ENCODE measurements at places on chromosomes 7 and 10. TPM values are rescaled to one million over a fixed set of nuclear protein-coding genes. Genes with fewer than 3 reads are reported as not detected.
A peak's percentile ranks its signal among the peaks of the same experiment; 100 is the strongest.

Gene NDUFA5
- polyA plus RNA-seq = 155 TPM

Gene PNLIPRP3
- polyA plus RNA-seq = not detected

- DNase-seq = peak; percentile 17
- H3K4me3 ChIP-seq = peak overlapping the region; percentile 75
- peaks cover 13% of the 10 kb centered on the region for H3K36me3 ChIP-seq
- H3K27me3 ChIP-seq = no peaks in the 10 kb centered on the region
Observed at GRCh38 chr7:2354939-2355704, 495 bp downstream of the EIF3B start.

- DNase-seq = no peak
- no peak overlapping the region for H3K4me3 ChIP-seq
- H3K27ac ChIP-seq = no peak overlapping the region
- no peaks in the 10 kb centered on the region for H3K27me3 ChIP-seq
- H3K36me3 ChIP-seq = no peaks in the 10 kb centered on the region
Observed at GRCh38 chr7:130476297-130477150, 15.4 kb upstream of the MEST start.

DNA sequence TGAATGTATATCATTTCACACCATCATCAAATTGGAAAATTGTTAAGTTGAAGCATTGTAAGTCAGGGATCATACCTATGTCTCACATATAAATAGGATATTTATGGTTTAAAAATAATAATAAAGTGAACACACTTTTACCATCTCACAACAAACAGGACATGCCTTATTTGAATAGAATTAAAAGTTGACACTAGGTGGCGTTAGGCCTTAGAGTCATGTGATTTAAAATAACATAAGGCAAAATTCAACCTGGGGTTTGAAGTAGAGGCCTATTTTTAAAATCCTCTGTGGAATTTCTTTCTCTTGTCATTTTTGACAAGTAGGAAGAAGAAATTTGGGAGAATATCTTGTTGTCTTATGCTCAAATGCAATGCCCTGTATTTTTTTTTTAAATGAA is 184.7 kb upstream of the PCDH15 start:
- no peaks in the 10 kb centered on the region for H3K36me3 ChIP-seq
- no peak overlapping the region for H3K4me3 ChIP-seq
- DNase-seq = no peak

DNA sequence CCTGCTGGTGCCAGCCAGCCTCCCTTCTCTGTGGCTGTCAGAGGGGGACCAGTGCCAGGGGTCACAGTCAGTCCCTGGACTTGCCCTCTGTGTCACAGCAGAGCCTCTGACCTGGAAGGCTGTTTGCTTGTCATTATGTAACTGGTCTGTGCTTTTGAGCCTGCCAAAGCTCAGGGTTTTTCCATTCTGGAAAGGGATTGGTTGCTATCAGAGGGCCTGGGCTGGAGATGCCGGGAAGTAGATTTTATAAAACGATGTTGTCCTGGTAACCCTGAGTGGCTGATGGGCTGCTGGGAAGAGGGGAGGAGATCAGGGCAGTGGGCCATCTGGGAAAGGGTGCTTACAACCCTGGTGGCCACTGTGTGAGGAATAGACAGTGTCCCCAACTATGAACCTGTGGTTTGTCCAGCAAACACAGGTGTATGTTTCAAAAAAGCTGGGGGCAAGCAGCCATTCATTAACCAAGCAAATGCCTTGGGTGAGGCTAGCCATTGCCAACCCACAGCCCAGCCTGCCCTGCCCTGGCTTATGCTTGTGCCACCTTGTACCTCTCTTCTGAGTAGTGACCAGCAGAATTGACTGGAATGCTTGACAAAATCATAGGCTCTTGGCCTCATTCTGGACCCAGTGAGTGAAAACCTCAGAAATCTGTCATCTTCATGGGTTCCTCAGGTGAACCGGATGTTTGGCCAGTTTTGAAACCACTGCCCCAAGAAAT is 21.6 kb downstream of the SFTPD start:
- H3K4me3 ChIP-seq = no peak overlapping the region
- no peak overlapping the region for H3K27ac ChIP-seq
- H3K4me1 ChIP-seq = no peaks in the 10 kb centered on the region
- peaks cover 31% of the 10 kb centered on the region for H3K27me3 ChIP-seq

Gene FAM25G
- polyA plus RNA-seq = not detected

DNA sequence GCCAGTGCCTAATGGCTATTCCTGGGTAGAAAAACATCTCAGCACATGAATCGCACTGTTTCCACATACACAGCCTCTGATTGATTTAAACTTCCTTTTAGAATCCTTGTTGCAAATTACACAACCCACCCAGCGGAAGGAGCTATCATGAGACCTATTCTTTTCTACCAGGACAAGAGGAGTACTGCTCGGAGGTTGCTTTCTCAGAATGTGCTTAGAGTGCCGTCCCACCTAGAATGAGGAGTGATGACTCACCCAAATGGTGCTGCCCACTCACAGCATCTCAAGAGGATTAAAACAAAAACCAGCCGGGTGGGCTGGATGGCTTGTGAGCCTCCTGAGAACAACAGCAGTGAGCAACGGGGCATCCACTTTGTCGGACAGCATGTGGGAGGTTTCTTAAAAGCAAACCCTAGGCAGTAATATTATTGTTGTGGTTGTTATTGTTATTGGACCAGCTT is 128.9 kb downstream of the DGKI start:
- no peak overlapping the region for H3K4me3 ChIP-seq
- no peak for DNase-seq
- H3K27me3 ChIP-seq = no peaks in the 10 kb centered on the region
- H3K36me3 ChIP-seq = no peaks in the 10 kb centered on the region

DNA sequence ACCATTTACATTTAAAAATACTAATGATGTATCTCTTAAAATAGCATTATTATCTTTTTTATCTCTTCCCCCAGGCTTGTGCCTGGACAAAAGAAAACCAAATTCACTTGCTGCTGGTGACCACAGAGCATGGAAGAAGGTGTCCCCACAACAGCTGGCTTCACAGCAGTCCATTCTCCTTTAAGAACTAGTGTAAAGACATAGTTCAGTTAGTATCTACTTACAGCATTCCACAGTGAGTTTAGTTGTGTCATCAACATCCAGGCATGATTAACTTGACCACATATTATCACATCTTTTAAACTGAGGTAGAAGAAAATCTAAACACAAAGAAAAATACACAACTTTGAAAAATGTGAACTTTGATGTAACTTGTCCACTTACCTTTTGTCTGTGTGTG is 55.0 kb downstream of the LRRC17 start:
- no peaks in the 10 kb centered on the region for H3K27me3 ChIP-seq
- no peak overlapping the region for H3K27ac ChIP-seq
- H3K4me1 ChIP-seq = no peaks in the 10 kb centered on the region
- no peak overlapping the region for H3K4me3 ChIP-seq
- no peak for DNase-seq

Gene ATG9B
- polyA plus RNA-seq = 1.8 TPM

GRCh38 chr10:119413093-119413453 is 129.4 kb downstream of the RGS10 start:
- H3K36me3 ChIP-seq = peaks cover 2% of the 10 kb centered on the region
- no peak for DNase-seq
- H3K4me1 ChIP-seq = peaks cover 29% of the 10 kb centered on the region
- H3K4me3 ChIP-seq = no peak overlapping the region
- H3K27me3 ChIP-seq = no peaks in the 10 kb centered on the region
- peak overlapping the region; percentile 42 for H3K27ac ChIP-seq

DNA sequence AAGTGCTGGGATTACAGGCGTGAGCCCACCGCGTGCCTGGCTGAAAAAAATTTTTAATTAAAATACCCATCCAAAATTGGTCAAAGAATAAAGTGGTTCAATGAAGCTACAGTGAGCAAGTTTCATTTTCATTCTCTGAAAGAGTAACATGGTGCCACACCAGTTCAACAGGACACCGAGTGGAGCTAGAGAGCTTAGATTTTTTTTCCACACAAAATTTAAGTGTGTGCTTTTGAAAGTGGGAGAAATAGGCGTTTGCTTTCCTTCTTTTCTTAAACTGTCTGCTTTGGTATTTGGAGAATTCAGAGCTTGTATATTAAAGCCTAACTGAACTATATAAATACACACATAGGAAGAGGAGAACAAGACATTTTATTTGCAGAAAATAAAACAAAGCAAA is 43.4 kb downstream of the BPGM start:
- peak; percentile 23 for DNase-seq
- peaks cover 4% of the 10 kb centered on the region for H3K4me1 ChIP-seq
- no peaks in the 10 kb centered on the region for H3K36me3 ChIP-seq
- H3K27me3 ChIP-seq = no peaks in the 10 kb centered on the region
- no peak overlapping the region for H3K4me3 ChIP-seq

GRCh38 chr10:122864901-122865300 is 14.5 kb downstream of the FAM24B start:
- no peaks in the 10 kb centered on the region for H3K27me3 ChIP-seq
- H3K36me3 ChIP-seq = no peaks in the 10 kb centered on the region
- H3K4me3 ChIP-seq = no peak overlapping the region
- H3K4me1 ChIP-seq = no peaks in the 10 kb centered on the region

DNA sequence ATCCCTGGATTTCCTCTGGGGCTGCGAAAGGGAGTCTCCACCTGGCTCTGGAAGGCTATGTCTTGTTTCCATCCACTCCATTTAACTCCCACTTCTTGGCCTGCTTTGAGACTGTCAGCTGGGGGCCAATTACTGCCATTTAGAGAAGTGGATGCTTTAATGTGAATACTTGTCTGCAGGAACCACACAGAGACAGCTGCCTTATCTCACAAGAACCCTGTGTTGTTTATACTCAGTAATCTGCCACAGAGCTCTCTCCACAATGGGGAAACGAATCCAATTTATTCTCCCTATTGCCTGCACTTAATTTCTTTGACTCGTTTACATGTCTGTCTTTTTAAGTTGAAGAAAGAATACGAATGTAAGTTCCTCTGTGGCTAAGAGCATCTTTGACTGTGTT is 787.0 kb upstream of the C7orf33 start:
- no peak for DNase-seq
- no peak overlapping the region for H3K27ac ChIP-seq
- H3K4me1 ChIP-seq = no peaks in the 10 kb centered on the region
- H3K4me3 ChIP-seq = no peak overlapping the region
- no peaks in the 10 kb centered on the region for H3K27me3 ChIP-seq

Gene ASZ1
- polyA plus RNA-seq = not detected

DNA sequence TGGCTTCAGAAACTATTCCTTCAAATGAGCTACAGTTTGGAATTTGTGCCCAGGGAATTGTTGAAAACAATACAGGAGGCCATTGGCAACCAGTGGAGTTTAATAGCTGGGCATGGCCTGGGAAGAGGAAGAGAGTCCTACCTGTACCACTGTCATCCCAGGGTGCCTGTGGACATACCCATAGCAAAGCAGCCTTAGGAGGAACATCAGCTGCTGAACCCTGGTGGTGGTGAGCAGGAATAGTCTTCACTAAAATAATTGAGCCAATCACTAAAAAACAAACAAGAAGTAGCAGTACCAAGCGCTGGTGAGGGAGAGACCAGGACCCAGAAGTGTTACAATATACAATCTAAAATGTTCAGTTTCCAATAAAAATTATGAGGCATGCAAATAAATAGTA is 14.5 kb downstream of the IGFBP1 start:
- H3K36me3 ChIP-seq = no peaks in the 10 kb centered on the region
- H3K27me3 ChIP-seq = peaks cover 2% of the 10 kb centered on the region
- no peak overlapping the region for H3K4me3 ChIP-seq
- H3K4me1 ChIP-seq = no peaks in the 10 kb centered on the region

Gene CTNNA3
- 2.3 TPM for polyA plus RNA-seq

DNA sequence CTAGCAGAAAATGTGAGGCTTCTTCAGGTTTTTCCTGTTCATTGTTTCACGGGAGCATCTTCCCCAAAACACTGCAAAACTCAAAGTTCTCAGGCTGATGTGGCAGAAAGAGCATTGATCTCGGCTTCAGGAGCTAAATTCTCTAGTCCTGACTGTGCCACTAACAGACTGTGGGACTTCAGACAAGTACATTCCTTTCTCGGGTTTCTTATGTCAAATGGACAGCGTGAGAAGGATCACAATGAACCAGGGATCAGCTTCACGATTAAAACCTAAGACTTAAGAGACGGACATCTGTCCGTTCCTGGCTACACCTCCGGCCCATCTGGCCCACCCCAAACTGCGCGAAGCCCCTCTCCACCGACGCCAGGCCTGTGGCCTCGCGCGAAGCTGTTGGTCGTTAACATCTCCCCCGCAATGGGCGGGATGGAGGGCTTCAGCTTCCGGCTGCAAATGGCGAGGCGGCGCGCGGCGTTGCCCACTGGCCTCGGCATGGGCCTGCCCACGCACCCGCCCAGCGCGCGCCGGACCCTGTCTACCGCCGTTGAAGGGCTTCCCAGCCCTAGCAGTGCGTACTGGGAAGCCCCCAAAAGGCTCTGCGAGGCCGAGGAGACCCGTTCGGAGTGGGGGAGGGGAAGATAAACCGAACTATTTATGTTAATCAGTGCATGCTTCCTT is 549 bp upstream of the DDX50 start:
- peak overlapping the region; percentile 96 for H3K27ac ChIP-seq
- H3K27me3 ChIP-seq = no peaks in the 10 kb centered on the region
- peaks cover 7% of the 10 kb centered on the region for H3K4me1 ChIP-seq
- peak overlapping the region; percentile 99 for H3K4me3 ChIP-seq
- DNase-seq = no peak

DNA sequence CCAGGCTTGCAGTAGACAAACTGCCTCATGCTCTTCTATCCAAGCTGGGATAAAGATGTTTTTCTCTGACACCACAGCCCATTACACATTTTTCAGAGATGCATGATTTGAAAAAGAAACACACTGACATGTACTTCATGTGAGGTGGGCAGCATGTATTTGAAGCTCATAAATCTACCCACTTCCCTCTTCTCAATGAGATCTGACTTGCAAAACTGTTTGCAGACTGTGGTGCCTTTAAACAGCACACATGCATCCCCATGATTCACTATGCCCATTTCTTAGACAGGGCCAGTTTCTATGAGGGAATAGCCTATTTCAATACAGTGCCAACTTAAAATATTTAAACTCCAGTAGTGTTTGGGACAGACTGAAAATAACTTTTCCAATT is 109.8 kb downstream of the GLI3 start:
- no peaks in the 10 kb centered on the region for H3K36me3 ChIP-seq
- no peaks in the 10 kb centered on the region for H3K27me3 ChIP-seq
- no peak overlapping the region for H3K4me3 ChIP-seq
- H3K27ac ChIP-seq = no peak overlapping the region

DNA sequence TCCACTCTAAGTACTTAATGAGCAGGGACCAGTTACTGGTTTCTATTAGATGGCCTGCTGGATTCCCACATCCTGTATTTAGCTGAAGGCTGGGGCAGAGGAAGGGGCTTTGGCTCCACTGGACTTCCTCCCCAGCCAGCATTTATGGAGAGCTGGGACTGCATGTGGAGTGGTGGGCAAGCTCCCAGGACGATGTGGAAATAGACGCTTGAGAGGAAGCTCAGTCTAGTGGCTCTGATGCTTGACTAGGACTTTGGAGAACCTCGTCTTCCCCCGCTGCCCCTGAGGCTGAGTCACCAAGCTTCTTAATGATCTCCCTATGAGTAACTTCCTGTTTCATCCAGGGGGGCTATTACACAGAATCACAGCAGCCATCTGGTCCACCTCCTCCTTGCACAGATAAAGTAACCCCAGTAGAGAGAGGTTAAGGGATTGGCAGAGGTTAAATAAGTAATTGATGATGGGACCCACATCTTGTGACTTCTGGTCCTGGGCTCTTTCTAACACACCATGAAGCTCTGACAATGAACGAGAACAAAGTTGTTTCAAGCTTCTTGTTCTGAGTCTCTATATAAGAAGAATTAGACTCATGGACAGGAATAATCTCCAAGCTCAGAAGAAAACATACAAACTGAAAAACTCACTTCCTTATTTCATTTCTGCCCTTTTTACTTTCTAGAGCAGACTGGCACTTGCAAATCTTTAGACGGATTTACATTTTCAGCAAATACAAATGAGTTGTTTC is 126.2 kb downstream of the PRPF18 start:
- peak overlapping the region; percentile 12 for H3K27ac ChIP-seq
- H3K36me3 ChIP-seq = no peaks in the 10 kb centered on the region
- peaks cover 10% of the 10 kb centered on the region for H3K4me1 ChIP-seq
- no peak overlapping the region for H3K4me3 ChIP-seq
- no peaks in the 10 kb centered on the region for H3K27me3 ChIP-seq

Gene SPDYE1
- polyA plus RNA-seq = 0.72 TPM
